Spleen (tissue), 13 donors: ENCODE measurements at places on chromosomes 1 and 21. TPM values are rescaled to one million over a fixed set of nuclear protein-coding genes. Genes with fewer than 3 reads are reported as not detected.

Gene VSIG8
- not detected for total RNA-seq

Gene RNF187
- 58.0 TPM for total RNA-seq

Gene C1orf53
- not detected for total RNA-seq

GRCh38 chr1:55640708-55641473 lies 425.7 kb upstream of the USP24 start:
- DNase-seq: peak; percentile 76

DNA sequence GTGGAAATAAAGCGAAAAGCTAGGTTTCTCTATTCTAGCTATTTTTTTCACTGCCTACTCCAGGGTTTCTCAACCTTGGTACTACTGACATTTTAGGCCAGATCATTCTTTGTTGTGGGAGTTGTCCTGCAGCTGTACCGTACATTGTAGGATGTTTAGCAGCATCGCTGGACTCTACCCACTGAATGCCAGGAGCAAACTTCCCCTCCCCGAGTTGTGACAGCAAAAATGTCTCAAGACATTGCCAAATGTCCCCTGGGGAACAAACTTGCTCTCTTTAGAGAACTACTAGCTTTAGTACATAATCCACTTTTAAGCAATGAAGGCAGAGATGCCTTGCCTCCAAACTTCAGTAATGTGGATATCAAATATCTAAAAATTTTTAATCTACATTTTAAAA lies 122.8 kb downstream of the PLPPR5 start:
- no peak for DNase-seq

DNA sequence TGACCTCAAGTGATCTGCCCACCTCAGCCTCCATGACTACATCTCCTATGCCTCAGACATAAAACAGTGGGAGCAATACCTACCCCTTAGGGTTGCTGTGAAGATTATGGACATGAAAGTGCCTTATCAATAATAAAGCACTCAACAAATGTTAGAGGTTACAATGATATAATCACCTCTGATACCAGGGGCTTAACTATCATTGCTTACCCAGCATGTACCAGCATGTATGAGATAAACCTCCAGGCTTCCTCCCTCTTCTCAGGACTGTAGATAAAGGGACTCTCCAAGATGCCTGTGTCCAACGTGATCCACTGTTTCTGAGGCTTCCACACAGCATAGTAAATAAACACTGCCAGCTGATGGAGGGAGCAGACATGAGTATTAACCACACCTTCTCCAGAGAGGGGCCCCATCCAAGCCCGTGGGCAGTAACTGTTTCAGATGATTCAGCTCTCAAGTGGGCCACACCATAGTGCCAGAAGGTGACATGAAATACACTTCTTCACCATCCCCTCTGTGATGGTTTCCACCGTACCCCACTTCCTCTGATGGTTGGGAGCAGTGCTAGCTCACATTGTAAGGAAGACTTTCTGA lies 26.2 kb downstream of the RHBDL2 start:
- no peak for DNase-seq

DNA sequence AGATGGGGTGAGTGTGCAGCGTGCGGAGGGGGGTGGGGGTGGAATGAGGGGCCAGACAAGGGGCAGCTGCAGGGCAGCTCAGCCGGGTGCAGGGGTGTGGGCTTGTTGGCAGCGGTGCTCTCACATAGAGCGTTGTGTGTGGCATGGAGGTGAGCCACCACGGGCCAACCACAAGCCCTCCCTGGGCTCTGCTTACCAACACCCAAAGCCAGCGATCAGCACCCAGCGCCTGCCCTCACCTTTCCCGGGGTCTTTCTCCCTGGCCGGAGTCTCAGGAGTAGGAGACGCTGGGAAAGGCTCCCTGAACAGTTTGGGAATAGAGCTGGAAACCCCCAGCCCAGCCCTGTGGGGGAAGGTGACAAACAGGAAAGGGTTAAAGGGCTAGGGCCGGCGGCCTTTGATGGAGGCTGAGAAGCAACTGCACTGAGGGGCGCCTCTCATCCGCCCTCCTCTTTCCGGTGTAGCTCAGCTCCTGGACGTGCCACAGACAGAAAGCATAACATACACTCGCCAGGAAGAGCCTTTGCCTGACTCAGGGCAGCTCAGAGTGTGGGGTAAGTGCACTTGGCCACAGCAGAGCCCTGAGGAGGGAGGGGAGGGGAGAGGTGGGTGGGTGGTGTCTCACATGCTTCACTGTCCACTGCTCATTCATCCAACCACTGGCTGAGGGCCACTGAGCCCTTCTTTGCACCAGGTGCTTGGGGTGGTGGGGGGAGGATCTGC lies 577 bp downstream of the IKBKE start:
- peak; percentile 86 for DNase-seq

DNA sequence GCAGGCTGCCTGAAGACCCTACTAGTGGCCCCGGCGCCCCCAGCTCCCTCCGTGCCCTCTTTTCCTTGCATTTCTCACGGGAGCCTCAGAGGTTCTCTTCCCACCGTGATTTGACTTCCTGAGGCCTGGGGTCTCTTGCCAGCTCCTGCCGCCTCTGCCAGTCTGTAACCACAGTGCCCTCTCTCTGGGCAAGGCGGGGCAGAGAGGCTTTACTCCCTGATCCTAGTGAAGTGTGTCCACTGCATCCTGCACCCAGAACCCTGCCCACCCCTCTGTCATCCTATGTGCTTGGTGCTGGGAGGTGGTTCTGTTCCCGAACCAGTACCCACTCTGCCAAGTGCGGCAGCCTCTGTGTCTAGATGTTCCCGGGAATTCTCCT lies 2.4 kb downstream of the ESPN start:
- DNase-seq: no peak

- no peak for DNase-seq
Observed at GRCh38 chr1:46735708-46736324, 16.9 kb upstream of the EFCAB14 start.

GRCh38 chr1:161066694-161067093 lies 3.0 kb downstream of the ARHGAP30 start:
- DNase-seq: no peak

- DNase-seq: no peak
Observed at GRCh38 chr1:101769520-101769919, 227.2 kb downstream of the OLFM3 start.

DNA sequence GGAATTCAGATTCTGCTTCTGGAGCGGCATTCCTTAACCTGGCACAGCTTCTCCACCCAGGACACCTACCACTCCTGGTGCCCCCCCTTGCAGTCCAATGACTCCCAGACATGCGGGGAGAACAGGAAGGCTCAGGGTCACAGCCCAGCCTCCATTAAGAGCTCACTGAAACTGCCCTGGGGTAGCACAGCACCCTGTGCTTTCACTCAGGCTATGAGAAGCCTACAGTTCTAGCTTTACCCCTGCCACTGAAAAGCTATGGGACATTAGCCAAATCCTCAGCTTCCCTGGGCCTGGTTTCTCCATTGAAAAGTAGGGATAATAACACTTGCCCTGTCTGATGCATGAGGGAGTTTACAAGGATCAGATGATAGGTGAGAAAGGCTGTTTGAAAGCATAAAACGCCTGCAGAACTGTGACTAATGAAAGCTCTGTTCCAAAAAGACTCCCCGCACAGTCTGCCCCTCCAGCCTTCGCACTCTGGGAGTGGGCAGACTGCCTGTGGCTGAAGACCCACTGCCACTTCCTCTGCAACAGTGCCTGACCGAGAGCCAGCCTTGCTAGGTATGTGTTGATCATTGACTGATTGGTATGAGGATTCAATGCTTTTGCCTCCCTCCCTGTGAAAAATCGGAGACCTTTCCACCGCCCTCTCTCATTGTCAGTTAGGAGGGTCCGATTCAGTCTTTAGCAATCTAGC lies 2.7 kb upstream of the CLDN19 start:
- no peak for DNase-seq

DNA sequence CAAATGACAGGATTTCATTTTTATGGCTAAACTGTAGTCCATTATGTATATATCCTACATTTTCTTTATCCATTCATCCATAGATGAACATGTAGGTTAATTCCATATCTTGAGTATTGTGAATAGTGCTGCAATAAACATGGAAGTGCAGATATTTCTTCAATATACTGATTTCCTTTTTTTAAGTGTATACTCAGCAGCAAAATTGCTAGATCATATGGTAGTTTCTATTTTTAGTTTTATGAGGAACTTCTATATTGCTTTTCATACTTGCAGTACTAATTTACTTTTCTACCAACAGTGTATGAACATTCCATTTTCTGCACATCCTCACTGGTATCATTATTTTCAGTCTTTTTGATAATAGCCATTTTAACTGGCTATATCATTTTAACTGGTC lies 30.1 kb downstream of the OR10J5 start:
- no peak for DNase-seq

- peak; percentile 56 for DNase-seq
Observed at GRCh38 chr1:9112961-9113880, 15.7 kb downstream of the GPR157 start.

GRCh38 chr1:37131281-37131680 lies 97.0 kb upstream of the GRIK3 start:
- DNase-seq: no peak

Gene RUNX3
- 49.6 TPM for total RNA-seq

- DNase-seq: no peak
Observed at GRCh38 chr1:225111000-225111399, 181.5 kb downstream of the DNAH14 start.

Gene KRTAP6-1
- total RNA-seq: not detected

Gene REN
- not detected for total RNA-seq

GRCh38 chr1:205505076-205505729 lies 734 bp downstream of the CDK18 start:
- DNase-seq: no peak

DNA sequence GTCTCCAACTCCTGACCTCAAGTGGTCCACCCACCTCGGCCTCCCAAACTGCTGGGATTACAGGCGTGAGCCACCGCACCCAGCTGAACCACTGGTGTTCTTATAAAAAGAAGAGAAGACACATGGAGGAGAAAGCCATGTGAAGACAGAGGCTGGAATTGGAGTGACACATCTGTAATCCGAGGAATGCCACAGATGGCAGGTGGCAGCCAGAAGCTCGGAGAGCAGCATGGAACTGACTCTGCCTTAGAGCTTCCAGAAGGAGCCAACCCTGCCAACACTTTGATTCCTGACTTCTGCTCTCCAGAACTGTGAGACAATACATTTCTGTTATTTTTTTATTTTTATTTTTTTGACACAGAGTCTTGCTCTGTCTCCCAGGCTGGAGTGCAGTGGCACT lies 59.0 kb upstream of the ATP2B4 start:
- DNase-seq: no peak

Gene SPRR4
- not detected for total RNA-seq

- no peak for DNase-seq
Observed at GRCh38 chr1:23561076-23561812, 1.9 kb upstream of the ID3 start.
